ENCODE measurements at places on chromosomes 13 and 19.

DNA sequence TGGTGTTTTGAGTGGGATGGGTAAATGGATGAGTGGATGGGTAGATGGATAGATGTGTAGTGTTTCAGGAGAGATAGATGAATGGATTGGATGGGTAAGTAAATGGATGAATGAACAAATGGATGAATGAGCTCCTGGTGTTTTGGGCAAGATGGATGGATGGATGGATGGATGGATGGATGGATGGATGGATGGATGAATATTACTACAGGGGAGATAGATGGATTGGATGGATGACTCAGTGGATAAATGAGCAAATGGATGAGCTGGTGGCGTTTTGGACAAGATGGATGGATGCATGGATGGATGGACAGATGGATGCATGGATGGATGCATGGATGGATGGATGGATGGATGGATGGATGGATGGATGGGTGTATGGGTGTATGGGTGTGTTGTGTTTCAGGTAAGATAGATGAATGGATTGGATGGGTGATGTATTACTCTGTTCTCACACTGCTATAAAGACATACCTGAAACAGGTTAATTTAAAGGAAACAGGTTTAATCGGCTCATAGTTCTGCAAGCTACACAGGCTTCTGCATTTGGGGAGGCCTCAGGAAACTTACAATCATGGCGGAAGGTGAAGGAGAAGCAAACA lies 12.3 kb downstream of the ZSWIM4 start:
- DNase-seq = no peak

DNA sequence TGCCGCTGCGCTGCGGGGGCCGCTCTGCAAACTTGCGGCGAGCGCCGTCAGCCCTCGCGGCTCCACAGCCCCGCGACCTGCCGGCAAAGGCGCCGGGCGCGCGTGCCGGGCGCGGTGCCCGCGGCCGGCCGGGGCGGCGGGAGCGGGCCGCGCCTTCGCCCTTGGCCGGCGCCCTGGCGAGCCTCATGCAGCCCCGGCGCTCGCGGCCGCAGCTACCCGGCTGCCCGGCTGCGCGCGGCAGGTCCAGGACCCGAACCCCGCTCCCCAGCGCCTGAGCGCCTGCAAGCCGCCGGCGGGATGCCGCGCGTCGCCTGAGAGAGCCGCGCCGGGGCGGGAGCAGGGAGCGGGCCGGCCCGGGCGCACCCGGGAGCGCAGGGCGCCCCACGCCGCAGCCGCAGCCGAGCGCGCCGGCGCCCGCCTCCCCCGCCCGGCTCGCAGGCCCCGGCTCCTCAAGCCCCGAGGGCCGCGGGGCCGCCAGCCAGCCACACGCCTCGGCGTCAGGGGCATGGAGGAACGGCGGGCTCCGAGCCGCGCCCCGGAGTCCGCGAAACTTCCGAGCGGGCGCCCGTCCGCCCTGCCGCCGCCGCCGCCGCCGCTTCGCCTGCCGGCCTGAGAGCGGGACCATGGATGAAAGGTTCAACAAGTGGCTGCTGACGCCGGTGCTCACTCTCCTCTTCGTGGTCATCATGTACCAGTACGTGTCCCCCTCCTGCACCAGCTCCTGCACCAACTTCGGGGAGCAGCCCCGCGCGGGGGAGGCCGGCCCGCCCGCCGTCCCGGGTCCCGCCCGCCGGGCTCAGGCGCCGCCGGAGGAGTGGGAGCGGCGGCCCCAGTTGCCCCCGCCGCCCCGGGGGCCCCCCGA lies 564 bp downstream of the HS6ST3 start:
- DNase-seq = no peak

DNA sequence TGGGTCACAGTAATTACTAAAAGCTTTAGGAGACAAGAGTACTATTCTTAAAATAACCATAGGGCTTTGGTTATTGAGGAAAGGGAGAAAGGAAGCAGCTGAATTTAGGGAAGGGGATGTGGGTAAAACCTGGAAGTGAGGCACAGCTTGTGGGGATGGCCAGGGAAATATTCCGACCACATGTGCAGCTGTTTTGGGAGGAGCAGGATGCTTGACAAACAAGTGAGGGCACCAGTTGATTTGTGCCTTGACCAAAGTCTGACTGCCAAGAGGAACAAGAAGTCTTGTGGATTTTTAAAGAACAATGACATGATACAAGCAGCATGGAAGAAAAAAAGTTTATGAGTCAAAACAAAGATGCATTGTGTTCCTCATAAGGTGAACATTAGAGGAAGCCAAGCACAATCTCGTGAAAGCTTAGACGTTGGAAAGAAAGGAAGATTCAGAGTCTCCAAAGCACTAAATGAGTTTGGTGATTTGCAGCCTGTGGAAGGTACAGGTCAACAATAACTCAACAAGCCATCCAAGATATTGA lies 108.5 kb upstream of the GPC6 start:
- DNase-seq = no peak

DNA sequence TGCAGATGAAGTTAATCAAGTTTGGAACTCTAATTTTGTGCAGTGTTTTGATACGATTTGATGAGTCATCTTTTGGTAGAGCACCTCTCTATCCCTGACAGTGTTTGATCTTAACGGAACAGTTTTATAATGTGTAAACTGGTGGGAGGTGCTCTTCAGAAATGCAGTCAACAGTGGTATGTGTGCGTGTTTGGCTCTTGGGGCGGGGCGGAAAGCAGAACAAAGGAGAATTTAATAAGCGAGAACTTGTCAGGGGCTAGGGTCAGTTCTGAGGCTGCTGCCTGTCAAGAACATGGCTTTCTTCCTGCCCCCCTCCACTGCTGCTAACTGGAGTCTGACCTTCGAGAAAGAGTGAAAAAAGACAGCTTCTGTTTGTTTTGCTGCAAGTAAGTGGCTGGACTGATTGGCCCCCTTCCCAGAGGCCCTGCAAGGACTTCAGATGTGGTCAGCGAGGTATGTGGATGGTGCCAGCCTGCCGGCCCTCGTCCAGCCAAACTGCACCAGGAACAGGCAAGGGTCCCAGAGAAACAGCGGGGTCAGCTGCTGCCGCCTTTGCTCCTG lies 40.8 kb downstream of the BBC3 start:
- DNase-seq = peak; percentile 77

DNA sequence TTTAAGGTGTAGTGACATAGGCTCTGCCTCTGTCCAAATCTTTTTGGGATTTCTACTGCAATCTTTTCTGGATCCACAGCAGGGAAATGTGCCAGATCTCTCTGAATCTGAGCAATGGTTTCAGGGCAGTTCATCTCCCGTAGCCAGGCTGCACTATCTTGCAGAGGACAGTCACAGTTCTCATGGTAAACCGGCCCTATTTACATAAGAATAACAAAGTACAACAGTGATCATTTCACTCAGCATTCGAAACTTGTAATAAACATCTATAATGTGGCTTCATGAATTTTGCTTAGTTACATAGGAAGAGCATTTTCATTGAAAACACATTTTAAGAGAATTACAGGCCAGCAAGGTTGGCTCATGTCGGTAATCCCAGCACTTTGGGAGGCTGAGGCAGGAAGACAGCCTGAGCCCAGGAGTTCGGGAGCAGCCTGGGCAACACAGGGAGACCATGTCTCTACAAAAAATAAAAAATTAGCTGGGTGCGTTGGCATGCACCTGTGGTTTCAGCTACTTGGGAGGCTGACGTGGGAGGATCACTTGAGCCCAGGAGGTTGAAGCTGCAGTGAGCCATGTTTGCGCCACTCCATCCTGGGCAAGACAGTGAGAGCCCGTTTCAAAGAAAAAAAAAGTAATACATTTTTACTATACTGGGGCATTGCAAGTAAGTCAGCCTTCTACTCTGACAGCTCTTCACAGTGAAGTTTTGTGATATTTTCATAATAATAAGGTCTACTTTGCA lies 5.0 kb downstream of the POGLUT2 start:
- DNase-seq = no peak

- DNase-seq = no peak
These were observed 190.3 kb downstream of the TM9SF2 start for GRCh38 chr13:99691552-99691951.

DNA sequence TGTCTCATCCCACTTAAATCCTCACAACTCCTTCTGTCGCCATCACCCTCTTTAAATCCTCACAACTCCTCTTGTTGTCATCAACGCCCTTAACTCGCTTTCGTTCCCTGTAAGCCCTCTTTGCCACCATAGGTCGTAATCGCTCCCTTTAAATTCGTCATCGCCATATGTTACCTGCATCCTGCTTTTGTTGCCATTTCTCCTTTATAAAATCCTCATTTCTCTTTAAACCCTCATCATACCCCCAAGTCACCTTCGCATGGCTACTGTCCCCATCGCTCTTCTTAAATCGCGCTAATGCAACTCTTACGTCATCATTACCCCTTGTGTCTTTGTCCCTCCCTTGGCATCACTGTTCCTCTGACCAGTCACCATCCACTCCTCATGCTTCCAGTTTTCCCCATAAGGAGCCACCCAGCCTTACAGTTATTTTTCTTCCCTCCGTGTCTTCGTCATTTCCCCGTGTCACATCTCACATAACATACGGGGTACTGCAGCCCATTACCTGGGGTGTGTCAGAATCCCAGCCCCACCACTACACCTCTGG lies 539 bp downstream of the PLD3 start:
- no peak for DNase-seq

- DNase-seq = no peak
These were observed 2.7 kb upstream of the SNAPC2 start for GRCh38 chr19:7917267-7918061.

DNA sequence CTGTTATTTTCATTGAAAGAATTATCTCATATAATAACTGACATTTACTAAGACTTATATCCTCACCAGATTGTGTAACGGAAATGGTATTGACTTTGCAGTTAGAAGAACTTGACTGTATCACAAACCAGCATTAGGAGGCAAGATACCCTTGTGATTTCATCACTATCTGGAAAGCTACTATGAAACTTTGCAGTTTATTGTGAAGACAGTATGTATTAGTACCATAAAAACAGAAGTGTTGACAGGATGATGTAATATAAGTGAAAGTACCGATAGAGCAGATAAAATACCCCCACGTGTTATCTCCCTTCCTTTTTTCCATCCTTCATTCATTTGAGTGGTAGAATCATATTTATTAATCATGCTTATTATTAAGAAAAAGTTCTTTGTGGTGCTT lies 365.7 kb upstream of the KLHL1 start:
- no peak for DNase-seq

- no peak for DNase-seq
These were observed 59.5 kb downstream of the ZIC5 start for GRCh38 chr13:99911965-99912566.

DNA sequence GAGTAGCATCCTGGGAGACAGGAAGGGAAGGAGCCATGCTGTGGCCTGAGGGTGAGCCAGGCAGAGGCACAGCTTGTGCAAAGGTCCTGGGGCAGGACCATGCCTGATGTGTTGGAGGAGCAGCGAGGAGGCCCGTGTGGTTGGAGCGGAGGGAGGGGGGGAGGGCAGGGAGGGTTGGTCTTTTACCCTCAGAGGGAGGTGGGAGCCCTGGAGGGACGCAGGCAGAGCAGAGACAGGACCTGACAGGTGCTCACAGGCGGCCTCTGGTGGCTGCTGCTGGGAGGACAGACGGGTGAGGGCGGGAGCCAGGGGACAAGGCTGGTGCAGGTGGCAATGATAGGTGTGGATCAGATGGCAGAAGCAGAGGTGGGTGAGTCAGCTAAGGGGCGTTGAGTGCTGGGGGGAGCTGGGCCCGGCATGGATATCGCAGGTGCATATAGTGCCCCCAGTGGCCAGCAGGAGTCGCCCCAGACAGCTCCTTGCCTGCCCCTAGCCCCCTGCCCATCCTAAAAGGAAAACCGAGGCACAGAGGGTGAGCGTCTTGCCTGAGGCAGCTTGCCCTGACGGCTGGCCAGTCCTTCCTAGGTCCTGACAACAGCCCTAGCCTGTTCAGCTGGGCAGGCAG lies 9.8 kb upstream of the GNA15 start:
- DNase-seq = no peak

- DNase-seq = peak; percentile 60
These were observed at the start of gene ZNF578 for GRCh38 chr19:52453324-52454094. ZNF578 (plus strand) TSS chr19:52453553; CDS start chr19:52501846, 48,293 bp downstream.

Data from pulmonary artery endothelial cell (primary cell).